ENCODE measurements at places on chromosomes 12 and 14.

- DNase-seq: no peak
Observed at GRCh38 chr12:122955156-122955555, 11.1 kb downstream of the ABCB9 start.

GRCh38 chr12:103523771-103524170 is 28.0 kb upstream of the C12orf42 start:
- DNase-seq: no peak

DNA sequence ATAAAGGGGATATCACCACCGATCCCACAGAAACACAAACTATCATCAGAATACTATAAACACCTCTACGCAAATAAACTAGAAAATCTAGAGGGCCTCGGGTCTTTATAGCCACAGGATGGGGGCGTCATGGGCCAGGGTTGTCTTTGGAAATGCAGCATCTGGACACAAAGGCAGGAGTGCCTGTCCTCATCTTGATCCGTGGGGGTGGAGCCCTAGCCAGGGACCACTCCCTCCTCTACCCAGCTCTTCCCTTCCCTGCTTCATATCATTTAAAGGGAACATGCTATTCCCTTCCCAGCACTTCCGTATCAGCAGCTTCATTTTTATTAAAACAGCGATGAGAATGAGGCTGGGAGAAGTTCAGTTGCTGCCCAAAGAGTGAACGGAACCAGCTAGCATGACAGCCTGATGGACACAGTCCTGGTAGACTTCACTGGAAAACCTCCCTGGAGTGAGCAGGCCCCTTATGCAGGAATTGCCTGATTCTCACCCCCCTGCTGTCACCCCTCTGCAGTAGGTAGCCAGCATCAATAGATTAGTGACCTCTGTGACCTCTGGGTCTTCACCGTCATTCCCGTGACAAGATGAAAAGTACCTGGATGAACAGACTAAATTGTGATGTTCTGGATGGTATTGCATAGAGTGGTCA is 251.4 kb upstream of the RGS6 start:
- DNase-seq: no peak

DNA sequence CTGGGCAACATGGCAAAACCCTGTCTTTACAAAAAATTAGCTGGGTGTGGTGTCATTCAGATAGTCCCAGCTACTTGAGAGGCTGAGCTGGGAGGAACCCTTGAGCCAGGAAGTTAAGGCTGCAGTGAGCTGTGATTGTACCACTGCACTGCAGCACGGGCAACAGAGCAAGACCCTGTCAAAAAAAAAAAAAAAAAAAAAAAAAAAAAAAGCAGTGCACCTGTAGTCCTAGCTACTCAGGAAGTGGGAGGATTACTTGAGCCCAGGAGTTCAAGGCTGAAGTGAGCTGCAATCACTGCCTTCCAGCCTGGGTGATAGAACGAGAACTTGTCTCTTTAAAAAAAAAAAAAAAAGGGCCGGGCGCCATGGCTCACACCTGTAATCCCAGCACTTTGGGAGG is 5.6 kb downstream of the REM2 start:
- no peak for DNase-seq

GRCh38 chr14:64723691-64724577 is 19.7 kb downstream of the PLEKHG3 start:
- DNase-seq: no peak

DNA sequence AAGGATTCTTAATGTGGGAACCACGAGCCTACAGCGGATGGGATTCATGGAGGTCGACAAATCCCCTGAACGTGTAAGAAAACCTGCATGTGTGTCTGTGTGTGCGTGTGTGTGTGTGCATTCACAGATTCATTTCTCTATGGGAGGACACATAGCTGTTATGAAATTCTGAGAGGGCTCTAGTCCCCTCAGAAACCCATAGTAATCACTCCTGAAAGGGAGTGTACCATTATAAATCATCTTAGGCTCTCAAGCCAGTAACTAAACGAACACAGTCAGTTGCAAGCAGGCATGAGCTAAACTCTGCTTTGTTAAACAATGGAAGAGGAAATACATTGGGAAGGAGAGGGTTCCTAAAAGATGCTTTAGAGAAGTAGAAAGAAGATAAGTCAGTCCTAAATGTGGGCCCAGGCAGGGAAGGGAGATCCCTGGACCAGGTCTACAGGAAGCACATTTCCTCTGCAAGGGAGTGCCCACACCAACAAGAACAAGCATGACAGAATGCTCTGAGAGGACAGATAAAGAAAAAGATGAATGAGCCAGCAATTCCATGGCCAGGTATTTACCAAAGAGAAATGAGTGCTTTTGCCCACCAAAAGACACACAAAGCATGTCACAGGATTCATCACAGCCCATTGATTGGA is 91.3 kb downstream of the ITPR2 start:
- DNase-seq: no peak

DNA sequence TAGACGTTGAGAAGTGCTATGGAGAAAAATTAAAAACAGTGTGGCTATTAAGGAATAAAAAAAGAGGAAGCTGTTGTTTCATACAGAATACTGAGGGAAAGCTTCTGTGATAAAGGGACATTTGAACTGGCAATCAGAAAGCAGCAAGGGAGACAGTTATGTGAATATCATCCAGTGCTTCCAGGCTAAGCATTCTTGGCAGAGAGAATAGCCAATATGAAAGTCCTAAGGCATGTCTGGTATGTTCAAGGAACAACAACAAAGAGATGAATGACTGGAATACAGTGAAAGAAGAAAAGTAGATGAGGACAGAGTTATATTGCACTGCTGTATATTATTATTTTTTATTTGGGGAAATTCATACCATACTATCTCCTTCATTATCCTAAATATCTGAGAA is 23.9 kb downstream of the SCAF11 start:
- DNase-seq: no peak

DNA sequence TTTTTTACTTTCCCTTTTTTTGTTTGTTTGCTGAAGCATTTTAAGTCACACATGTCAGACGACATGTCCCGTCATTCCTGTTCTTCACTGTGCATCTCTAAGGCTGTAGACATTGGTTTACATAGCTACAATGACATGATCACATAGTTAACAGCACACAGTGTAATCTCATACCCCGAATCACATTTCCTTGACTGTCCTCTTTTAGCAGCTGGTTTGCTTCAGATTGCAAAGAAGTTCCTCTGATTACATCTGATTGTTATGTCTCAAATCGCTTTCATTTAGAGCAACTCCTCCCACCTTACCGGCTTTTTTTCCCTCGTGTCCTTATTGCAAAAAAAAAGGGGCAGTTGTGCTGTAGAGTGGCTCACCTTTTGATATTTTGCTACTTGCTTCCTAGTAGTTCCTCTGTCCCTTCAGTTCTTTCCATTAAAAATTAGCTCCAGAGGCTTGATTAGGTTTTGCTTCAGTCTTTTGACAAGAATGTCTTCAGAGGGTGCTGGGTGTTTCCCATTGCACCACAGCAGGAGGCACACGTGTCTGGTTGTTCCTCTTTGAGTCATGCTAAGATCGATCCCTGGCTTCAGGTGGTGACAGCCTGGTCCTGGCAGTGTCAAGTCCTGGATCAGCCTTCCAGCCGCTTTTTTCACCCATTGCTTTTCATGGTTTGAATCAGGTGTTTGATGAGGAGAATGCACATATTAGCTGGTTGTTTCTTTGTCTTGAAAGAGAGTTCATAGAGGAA is 35.0 kb downstream of the ZNF664 start:
- DNase-seq: no peak

All from left forelimb (tissue), 1 donor.